ENCODE measurements at places on chromosomes 1 and 21.

GRCh38 chr1:19454265-19455146 lies 30.8 kb downstream of the CAPZB start:
- no peak for DNase-seq

DNA sequence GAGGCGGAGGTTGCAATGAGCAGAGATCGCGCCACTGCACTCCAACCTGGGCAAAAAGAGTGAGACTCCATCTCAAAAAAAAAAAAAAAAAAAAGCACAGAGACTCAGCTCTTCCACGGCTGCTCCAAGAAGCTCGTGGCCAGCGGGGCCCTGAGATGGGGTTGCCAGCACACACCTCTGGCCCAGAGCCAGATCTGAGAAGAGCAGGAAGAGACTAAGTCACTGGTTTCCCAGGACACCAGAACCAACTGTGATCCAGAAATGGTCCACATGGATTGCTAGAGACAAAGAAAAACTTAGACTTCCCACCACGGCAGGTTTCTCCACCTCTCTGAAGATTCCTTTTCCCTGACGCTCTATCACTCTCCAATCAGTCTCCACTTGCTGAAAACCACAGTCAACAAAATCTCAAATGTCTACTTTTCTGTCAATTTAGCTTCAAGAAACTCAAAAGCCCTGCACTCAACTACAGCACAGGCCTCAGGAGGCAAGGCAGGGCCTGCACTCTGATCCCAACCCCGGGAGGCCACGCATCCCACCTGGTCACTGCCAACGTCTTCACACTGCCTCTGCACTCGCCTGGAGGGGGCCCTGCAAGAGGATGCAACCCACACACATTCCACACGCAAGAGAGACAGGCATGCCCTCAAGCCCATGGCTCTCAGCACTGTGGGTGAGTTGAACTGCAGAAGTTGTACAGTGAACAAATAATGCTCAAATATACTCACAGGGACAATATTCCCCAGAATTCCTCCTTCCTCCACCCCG lies 79.0 kb downstream of the NPHP4 start:
- no peak for DNase-seq

GRCh38 chr1:905071-905749 lies 18.5 kb upstream of the SAMD11 start:
- DNase-seq: peak; percentile 36

DNA sequence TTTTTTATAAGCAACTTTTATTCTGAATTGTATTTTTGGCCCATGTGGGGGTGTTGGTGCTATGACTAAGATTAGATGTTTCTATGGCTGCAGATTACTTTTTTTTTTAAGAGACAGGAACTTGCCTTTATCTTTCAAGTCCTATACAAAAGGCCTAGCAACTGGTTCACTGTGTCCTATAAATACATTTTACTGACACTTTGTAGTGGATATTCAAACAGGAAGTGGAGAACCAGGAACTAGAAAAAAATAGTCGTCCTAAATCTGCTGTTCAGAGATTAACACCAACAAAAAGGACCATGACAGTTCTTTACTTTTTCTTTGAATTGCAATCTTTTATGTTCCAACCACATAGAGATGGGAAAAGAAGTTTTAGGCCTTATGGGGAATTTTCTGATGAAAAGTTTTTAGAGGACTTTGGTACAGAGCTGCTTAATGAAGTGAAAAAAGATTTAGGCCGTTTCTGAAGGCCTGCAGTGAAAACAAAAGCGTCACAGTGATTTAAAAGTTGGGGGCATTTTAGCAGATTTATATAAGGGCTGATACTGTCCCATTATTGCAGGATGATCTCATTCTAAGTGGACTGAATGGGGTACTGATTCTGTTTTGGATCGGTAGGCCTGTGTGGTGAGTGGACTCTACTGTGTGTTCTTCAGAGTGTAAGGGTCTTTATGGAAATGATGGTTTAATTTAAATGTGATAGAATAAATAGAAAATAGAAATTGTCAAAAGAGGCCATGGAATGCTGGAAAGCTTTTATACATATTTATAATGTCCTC lies 136.4 kb upstream of the DEPDC1 start:
- no peak for DNase-seq

- no peak for DNase-seq
Observed at GRCh38 chr21:37619464-37619974, 252.9 kb downstream of the DYRK1A start.

GRCh38 chr1:235516862-235517446 lies 12.7 kb upstream of the B3GALNT2 start:
- DNase-seq: no peak

- DNase-seq: peak; percentile 81
Observed at GRCh38 chr1:53182111-53182593, 14.5 kb upstream of the CPT2 start.

GRCh38 chr1:217274927-217275654 lies 355.8 kb downstream of the GPATCH2 start:
- no peak for DNase-seq

GRCh38 chr1:76542359-76542758 lies 324.9 kb upstream of the ST6GALNAC5 start:
- no peak for DNase-seq

- no peak for DNase-seq
Observed at GRCh38 chr21:35559829-35560225, 500.5 kb downstream of the SETD4 start.

- DNase-seq: no peak
Observed at GRCh38 chr1:77095236-77095635, 124.0 kb downstream of the PIGK start.

DNA sequence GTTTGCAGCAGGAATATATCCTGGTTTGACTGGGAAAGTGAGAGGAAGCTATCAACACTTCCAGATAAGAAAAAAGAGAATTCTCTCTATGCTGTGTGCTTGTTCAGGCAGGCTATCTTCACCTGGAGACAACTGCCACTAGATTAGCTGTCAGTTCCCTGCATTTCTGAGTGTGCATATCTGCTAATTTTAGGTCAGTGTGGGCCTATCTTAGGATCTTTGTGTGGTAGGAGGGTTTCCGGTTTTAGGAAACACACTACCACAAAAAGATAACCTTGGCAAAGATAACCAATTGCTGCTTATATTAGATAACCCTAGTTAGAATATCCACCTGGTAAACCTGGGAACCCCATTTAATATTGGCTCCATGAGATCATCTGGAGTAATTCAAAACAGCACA lies 22.5 kb upstream of the GBP5 start:
- no peak for DNase-seq

GRCh38 chr21:28393279-28393678 lies 599.4 kb downstream of the LTN1 start:
- no peak for DNase-seq
